ENCODE measurements at places on chromosomes 7 and 10.

DNA sequence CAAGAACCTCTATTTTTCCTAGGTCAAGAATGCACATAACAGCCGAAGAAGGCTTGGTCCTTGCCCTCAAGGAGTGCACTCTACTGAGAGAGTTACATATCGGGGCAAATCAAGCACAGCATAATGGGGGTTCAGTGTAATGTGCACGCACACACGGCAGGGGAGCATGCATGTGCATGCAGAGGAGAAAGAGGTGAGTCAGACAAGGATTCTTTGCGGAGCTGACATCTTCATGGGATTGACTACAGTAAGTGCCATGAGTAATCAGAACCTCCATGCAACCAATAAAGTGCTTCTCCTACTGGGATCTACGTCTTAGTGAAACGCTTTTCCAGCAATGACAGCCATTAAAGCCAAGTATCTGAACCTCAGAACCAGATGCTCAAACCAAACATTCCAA is 123.6 kb downstream of the RNF216 start:
- DNase-seq: no peak

DNA sequence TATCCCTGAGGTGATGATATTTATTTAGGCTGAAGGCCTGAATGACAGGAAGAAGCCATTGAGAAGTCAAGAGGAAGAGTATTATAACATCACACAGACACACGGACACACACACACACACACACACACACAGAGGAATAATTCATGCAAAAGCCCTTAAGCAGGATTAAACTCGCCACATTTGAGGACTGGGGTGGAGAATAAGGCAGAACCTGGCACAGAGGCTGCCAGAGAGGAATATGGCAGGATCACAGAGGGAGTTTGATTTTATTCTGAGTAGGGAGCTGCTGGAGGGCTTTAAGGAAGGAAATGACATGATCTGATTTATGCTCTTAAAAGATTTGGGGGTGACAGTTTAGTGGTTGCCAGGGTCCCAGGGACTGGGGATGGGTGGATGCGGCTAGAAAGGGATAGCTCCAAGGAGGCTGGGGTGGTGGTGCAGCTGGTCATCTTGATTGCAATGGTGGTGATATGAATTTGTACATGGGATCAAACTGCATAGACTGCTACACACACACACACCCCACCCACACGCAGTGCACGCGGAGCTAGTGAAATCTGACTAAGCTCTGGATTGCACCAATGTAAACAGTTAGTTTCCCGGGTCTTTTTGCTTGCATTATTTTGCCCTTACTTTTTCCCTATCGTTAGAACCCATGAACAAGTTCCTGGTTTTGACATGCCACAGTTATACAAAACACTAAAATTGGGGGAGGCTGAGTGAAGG is 11.2 kb downstream of the SMURF1 start:
- DNase-seq: no peak

- DNase-seq: no peak
Observed at GRCh38 chr10:84583501-84583900, 255.1 kb downstream of the CCSER2 start.

DNA sequence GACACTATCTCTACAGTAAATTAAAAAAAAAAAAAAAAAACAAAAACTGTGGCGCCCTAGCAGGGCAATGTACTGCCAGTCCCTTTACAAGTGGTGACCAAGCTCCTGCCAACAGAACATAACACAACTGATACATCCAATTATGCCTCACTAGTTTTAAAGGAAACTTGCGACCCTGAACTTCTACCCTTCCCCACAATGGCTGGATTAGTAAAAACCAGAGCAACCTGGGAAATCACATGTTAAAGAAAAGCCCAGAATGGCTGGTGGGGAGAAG is 16.5 kb downstream of the ATE1 start:
- no peak for DNase-seq

GRCh38 chr10:77328272-77328816 is 309.3 kb downstream of the KCNMA1 start:
- DNase-seq: peak; percentile 60

All from astrocyte of the hippocampus (primary cell).